ENCODE measurements at places on chromosomes 2 and 18.

- no peak for DNase-seq
Measured at GRCh38 chr18:5068851-5069250, 128.2 kb downstream of the AKAIN1 start.

GRCh38 chr2:108583903-108584520 is 49.7 kb downstream of the LIMS1 start:
- DNase-seq, result no peak

GRCh38 chr2:143953451-143954030 is 566.4 kb downstream of the ZEB2 start:
- DNase-seq, result no peak

DNA sequence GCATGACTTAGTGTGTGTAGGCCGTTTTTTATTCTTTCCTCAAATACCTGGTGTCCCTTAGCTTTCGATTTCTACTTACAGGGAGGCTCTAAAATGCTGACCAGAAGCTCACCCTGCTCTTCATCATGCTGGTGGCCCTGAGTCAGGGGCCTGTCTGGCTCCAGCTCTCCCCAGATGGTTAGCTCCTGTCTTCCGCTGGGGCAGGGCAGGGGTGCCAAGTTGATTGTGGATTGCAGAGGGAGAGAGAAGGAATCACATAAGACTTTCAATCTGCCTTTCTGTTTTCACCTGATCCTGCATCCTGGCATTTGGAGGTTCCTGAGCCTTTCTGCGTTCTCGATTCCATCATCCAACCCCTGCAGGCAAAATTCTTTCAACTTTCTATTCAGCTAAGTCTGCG is 4.2 kb downstream of the CIB4 start:
- DNase-seq, result no peak

All from stimulated activated CD8-positive, alpha-beta memory T cell treated with anti-CD3 and anti-CD28 coated beads, Interleukin-12 subunit alpha, Interleukin-12 subunit beta, amount 100 ng/mL, for 4 hours (primary cell).